T-helper 22 cell (primary cell): ENCODE measurements at places on chromosomes 11 and 22.

DNA sequence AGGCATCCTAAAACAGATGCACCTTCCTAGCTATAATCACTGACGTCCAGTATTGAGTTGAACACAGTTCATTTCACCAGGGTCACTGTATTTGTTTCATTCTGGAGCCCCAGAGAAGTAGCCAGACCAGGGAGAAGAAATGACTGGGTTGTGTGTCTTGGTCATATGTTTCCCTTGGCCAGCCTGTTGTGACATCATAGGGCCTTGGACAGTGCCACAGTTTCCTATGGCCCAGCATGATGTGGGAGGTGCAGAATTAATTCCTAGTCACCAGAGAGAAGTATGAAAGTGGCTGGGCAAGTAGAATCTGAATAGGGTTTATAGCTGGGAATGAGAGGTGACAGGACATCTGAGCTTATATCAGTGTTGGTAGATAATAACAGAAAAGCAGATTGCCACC is 84.0 kb upstream of the ZBED5 start:
- no peak for DNase-seq

DNA sequence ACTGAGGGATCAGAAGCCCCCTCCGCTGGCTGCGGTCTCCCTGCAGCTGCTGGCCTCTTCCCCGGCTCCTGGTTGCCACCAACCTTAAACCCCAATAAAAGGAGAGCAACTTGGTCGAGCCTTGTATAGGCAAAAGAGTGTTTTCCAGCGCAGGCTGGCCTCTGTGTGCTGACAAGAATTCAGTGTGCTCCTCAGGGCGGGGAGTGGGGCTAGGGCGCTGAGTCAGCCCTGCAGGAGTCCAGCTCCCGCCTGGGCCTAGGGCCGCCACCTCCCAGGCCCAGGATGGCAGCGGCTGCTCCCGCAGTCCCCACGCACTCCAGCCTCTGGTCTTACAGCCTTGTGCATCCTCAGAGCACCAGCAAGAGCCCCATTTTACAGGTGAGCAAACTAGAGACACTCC is at the start of gene SHISAL1:
Gene SHISAL1, minus strand, starts transcription at position 186 of the 400 bp plus-strand sequence. CDS start 12,006 bp downstream, outside the sequence.
- no peak for DNase-seq

GRCh38 chr11:47998733-47999359 is 18.5 kb downstream of the PTPRJ start:
- DNase-seq = no peak

GRCh38 chr11:63767565-63768236 is 874 bp downstream of the ZFTA start:
- DNase-seq = peak; percentile 24

DNA sequence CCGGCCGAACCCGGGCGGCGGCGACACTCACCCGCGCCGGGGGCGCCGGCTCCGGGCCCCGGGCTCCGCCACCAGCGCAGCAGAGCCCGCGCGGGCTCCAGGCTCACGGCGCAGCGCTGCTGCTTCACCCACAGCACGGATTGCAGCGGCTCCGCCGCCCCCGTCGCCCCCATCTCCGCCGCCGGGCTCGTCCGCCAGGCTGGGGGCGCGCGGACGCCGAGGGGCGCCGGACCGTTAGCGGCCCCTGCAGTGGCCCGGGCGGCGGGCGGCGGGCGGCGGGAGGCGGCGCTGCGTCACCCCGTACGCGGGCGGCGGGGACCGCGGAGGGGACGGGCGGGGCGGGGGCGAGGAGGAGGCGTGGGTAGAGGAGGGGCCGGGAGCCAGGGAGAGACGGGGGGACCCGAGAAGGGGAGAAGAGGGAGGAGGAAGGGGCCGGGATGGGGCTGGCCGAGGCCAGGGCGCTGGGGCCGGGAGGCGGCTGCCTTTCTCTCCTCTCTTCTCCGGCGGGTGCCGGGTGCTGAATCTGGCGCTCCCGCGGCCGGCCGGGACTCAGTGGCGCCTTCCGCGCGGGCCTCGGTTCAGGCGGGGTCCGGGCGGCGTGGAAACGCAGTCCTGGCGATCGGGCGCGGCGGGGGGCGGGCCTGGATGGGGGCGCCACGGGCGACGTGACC is at the start of gene CERK:
Gene CERK, minus strand, starts transcription at position 277 of the 671 bp plus-strand sequence. Its CDS starts 104 bp downstream, at position 173.
- DNase-seq = peak; percentile 69

GRCh38 chr22:37905534-37906363 is at the start of gene MICALL1:
Gene MICALL1 (plus strand): TSS chr22:37906297. CDS start chr22:37906423, 126 bp downstream.
- DNase-seq = peak; percentile 50

DNA sequence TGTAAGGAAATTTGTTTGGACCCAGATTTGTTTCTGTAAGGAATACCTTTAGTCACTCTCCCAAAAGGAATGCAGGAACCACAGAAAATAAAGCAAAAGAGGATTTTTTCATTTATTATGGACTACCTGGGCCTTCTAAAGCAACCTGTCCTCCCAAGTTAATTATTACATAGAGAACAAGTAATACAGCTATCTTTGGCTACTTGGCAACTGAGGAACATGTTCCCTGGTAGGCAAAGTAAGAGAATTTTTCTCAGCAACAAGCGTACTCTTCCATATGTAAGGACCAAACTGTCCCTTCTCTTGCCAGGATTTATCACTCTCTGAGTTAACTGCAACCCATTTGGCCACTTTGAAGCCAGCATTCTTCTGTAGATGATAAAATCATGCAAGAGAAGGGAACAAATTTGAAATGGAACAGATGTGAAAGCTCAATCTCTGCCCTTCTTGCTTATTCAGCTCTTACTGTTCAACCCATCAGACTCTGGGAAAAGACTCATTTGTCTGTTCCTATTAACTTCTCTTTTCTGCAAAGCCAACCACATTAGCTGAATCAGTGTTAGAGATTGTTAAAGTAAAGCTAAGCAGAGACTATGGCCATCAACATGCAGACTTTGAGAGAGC is 190.2 kb downstream of the SWAP70 start:
- DNase-seq = no peak

DNA sequence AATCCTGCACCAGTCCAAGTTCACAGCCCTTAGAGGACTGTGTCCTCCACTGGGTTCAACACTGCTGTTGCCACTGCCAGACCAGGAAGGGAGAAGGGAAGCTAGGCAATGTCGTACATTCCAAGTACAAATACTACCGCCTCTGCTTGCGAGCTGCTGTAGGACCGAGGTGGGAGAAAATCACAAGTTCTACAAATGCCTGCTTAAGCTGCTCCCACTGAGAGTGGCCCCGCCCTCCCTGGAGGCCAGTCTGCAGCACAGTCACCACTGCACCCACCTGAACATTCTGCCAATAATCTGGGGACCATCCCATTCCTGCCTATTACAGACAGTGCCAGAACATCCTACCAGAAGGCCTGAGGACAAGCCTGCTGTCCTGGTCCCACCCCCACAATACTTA is 707.5 kb upstream of the ANO5 start:
- DNase-seq = no peak

DNA sequence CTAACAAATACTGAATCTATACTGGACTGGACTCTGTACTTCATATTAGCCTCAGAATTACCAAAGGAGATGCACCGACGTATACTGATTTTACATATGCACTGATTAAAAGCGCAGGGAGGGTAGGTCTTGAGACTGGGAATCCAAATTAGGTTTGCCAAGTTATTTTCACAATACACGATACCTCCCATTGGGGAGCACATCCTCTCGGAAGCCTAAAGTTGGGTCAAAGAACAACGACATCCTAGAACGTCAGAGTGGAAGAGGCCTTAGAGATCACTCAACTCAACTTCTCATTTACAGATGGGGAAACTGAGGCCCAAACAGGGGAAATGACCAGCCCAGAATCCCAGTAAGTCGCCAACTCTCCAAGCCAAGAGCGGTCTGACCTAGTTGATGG is 626 bp downstream of the DNAL4 start:
- DNase-seq = no peak

DNA sequence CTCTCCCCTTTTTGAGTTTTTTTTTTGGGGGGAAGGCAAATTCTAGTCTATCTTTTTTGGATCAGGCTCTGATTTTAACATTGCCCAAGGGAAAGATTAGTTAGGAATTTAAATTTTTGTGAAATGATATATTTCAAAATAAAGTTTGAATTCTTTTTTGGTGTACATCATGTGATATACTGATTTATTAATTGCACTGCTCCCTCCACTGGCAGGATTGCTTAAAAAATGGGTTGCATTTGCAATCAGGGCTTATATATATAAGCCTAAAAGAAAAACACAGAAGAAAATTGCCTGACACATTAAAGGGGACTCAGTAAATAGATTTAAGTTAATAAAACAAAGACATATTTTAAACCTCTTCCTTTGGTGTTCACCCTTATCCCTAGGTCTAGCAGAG is 1.2 kb downstream of the DYNC2H1 start:
- no peak for DNase-seq

DNA sequence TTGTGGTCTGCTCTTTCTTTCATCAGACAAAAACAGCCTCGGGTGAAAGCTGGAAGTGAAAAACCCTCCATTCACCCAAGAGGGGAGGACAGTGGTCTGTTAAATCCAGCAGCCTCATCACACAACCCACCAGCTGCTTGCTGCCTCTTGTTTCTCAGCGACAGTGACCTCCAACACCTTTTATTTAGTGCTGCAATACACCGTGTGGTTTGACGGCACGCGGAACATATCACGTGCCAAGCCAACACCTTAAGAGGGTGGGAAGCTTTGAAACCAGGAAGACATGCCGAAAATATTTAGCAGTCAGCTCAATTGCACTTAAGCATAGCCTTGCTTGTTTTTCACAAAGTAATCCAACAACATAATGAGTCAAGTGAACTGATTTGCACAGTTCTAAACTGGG is 39.8 kb upstream of the POGLUT3 start:
- DNase-seq = no peak

GRCh38 chr11:75387736-75388294 is 11.5 kb upstream of the RPS3 start:
- no peak for DNase-seq

GRCh38 chr11:22203281-22203680 is 10.4 kb downstream of the ANO5 start:
- DNase-seq = no peak

DNA sequence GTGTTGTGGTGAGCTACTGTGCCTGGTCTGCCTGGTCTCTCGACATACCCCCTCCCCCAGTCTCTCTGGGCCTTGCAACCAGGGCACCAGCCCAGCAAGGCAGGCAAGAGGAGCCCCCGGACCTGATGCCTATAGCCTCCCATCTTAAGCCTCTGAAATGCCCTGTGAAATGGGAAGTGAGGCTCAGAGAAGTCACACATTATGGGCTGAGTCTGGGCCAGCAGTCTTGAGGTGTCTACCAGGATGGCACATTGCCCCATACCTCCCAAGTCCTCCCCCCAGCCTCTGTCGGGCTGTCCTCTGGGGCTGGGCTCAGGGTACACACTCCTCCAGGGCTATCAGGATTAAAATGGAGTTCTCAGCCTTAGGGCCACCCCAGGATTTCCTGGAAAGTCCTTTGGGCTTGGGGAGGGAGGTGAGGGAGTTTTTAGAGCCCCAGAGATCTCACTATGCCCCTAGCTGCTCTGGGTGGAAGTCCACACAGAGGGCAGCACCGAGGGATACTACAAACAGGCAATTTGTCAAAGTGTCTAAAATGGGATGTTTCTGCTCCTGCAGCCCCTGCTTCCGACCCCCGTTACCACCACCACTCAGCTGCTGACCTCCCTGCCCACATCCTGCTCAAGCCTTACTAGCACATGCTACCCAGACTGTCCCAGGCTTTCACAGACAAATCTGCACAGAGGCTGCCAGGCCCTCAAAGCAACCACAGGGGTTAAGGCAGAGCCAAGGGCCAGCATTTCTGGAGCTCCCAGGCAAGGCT is 3.1 kb upstream of the SH3BP1 start:
- no peak for DNase-seq

- DNase-seq = no peak
These were observed 204.9 kb downstream of the CEP164 start for GRCh38 chr11:117532568-117532967.

DNA sequence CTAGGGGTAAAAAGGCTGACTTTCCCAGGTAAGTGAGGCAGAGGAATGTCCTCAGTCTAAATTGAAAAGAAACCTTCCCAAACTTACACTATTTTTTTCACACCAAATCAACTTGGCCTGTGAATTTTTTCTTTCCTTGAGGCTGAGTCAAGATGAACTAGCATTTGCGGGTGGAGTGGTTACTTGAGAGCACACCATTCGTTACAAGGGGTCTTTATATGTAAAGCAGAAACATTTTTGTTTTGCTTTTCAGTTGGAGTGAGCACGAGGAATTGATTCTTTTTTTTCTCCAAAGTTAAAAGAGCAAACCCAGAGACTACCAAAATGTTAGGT is 36.4 kb downstream of the MAML2 start:
- DNase-seq = no peak
